MV-4-11 (cell line): ENCODE measurements at places on chromosomes 3 and 15.

DNA sequence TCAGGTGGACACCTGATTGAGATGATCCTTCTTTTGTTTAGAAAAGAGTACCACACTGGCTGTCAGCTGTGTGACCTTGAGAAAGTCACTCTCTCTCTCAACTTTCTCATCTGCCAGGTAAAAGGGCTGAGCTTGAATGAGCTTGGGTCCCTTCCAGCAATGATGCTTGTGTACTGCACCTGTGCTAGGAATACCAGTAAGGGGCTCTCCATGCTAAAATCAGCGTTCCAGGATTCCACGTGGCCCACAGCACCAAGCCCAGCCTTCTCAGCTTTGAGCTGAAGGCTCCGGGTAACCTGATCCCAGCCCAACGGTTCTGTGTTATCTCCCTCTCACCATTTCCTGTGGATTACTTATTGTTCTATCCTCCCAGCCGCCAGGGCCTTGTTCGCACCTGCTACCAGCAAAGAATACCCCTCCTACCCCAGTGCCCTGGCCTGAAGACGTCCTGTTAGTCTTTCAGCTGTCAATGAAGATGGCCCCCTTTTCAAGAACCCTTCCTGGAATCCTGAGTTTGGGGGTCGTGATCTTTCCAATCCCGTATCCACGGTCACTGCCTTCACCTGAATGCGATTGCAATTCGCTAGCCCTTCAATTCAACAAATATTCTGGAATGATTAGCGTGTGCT is 54.2 kb upstream of the CGNL1 start:
- no peak for DNase-seq

GRCh38 chr3:177352424-177352823 is 155.1 kb upstream of the TBL1XR1 start:
- no peak for DNase-seq

- DNase-seq, result no peak
Measured at GRCh38 chr3:29757054-29757777, 476.3 kb downstream of the RBMS3 start.

- DNase-seq, result no peak
Measured at GRCh38 chr3:43477600-43477999, 144.2 kb downstream of the ANO10 start.

- no peak for DNase-seq
Measured at GRCh38 chr15:51333571-51333970, 4.8 kb downstream of the CYP19A1 start.
